RPMI7951 (cell line): ENCODE measurements at places on chromosomes 7 and 10. TPM values are rescaled to one million over a fixed set of nuclear protein-coding genes. Genes with fewer than 3 reads are reported as not detected.

The SLC18A3 gene
- total RNA-seq = not detected in 2 replicates

GRCh38 chr10:56679578-56679977 lies 318.5 kb upstream of the ZWINT start:
- DNase-seq = no peak

The AKR1D1 gene
- total RNA-seq = not detected in 2 replicates

The ABCA13 gene
- total RNA-seq = 0.10 and 0.48 TPM in 2 replicates

- no peak for DNase-seq
Observed at GRCh38 chr7:70267381-70268120, 669.3 kb downstream of the AUTS2 start.

The TMEM225B gene
- 0.72 TPM in 1 of 2 replicates, not detected in the other for total RNA-seq

GRCh38 chr7:133310232-133310862 lies 57.5 kb downstream of the EXOC4 start:
- no peak for DNase-seq

The REEP3 gene
- total RNA-seq = 57.6 and 62.0 TPM in 2 replicates

GRCh38 chr10:96236090-96236478 lies 35.3 kb downstream of the BLNK start:
- no peak for DNase-seq

DNA sequence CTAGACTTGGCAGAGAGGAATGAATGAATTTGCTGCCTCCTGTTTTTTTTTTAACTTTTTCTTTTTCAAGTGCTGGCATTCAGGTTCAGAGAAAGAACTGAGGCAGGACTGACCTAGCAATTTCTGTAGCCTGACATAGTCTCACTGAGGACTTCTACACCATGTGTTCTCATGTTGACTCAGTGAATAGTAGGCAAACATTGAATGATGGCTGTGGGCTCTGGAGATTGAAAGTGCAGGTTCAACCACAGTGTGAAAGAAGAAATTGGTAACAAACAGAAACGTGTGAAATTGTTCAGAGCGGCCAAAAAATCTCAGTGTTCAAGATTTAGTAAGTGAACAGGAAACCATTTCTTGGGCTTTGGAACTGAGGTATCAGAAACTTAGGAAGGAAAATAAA lies 322.4 kb upstream of the GHITM start:
- DNase-seq = no peak

GRCh38 chr10:61978965-61979364 lies 77.5 kb downstream of the ARID5B start:
- no peak for DNase-seq

GRCh38 chr10:60955957-60956425 lies 12.0 kb upstream of the RHOBTB1 start:
- DNase-seq = no peak

GRCh38 chr7:26065652-26066051 lies 86.3 kb upstream of the NFE2L3 start:
- no peak for DNase-seq

- no peak for DNase-seq
Observed at GRCh38 chr7:96718107-96719003, 8.7 kb upstream of the SEM1 start.

- no peak for DNase-seq
Observed at GRCh38 chr10:55024713-55025112, 223.7 kb upstream of the PCDH15 start.

DNA sequence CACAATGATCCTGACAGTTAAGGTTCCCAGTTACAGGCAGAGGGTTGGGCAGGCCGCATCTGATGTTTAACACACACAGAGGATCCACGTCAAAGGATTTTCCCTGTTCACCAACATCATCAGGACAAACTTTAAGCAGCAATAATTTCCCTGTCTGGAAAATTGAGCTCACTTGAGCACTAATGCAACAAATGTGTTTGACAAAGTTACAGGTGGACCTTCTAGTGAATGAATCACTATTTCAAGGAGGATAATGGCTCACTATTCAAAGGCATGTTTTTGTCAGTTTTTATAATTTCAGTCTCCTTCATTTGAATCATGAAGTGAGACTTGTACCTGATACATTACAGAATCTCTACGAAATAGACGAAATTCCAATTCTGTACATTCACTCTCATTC lies 127.3 kb downstream of the DIP2C start:
- DNase-seq = no peak

- no peak for DNase-seq
Observed at GRCh38 chr10:89134963-89135362, 72.2 kb downstream of the CH25H start.

The LMTK2 gene
- total RNA-seq = 4.7 and 5.1 TPM in 2 replicates

DNA sequence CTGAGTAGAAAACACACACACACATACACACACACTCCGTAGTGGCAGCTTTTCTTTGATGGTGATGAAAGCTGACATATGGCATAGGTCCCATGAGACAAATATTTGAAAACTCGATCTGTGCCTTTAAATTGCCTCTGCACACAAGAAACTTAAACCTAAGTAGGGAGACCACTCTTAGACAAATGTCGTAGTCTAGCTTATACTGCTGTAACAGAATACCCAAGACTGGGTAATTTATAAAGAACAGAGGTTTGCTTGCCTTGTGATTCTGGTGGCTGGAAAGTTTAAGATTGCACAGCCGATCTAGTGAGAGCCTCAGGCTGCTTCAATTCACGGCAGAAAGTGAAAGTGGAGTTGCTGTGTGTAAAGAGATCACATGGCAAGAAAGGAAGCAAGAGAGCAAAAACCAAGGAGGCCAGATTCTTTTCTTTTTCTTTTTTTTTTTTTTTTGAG lies 489.4 kb upstream of the SORCS1 start:
- peak; percentile 63 for DNase-seq

GRCh38 chr10:102120991-102121738 lies 997 bp upstream of the LDB1 start:
- peak; percentile 57 for DNase-seq

DNA sequence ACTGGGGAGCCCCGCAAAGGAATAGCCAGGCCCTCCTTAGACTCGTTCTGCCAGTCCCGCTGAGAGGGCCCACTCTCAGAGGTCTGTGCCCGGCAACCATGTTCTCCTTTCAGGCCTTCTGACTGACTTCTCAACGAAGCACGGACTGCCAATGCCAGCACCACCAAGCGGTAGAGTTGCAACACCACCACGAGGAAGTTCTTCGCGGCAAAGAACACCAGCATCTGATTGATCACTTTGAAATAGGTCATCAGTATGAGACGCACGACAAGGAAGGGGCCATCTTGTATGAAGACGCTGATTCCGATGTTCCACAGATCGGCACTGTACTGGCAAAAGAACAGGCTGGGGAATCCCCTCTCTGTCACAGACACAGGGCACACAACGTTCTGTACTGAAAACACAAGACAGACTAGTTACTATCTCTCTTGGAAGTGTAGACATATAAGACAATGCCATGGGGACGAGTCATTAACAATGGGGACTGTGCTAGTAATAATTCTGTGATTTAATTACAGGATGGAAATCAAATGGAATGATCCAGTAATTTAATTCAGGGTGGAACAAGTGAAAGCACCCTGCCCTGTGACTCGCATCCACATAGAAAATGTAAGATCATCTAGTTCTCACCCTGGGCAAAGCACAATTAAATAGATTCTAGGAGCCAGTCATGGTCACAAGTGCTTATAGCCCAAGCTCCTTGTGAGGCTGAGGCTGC lies 42.7 kb downstream of the TMEM26 start:
- no peak for DNase-seq

- no peak for DNase-seq
Observed at GRCh38 chr10:44713307-44713706, 197.8 kb upstream of the TMEM72 start.

- DNase-seq = peak; percentile 39
Observed at GRCh38 chr7:29858191-29858951, 52.1 kb downstream of the WIPF3 start.

The CPA4 gene
- 16.8 and 17.9 TPM in 2 replicates for total RNA-seq

DNA sequence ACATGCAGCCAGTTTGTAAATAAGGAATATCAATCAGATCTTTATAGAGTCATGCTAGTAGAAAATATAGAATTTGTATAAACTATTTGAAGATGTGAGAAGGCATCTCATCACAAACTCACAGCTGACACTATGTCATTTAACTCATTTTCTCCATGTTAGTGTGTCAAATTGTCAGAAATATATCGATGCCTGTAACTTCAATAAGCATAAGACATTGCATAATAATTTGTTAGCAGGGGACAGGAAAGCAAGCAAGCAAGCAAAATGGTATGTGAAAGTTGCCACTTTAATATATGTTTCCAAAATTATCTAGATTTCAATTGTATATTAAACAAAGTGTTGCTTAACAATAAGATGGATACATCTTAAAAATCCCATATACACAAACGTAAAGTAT lies 571.0 kb downstream of the ARL4A start:
- DNase-seq = no peak

DNA sequence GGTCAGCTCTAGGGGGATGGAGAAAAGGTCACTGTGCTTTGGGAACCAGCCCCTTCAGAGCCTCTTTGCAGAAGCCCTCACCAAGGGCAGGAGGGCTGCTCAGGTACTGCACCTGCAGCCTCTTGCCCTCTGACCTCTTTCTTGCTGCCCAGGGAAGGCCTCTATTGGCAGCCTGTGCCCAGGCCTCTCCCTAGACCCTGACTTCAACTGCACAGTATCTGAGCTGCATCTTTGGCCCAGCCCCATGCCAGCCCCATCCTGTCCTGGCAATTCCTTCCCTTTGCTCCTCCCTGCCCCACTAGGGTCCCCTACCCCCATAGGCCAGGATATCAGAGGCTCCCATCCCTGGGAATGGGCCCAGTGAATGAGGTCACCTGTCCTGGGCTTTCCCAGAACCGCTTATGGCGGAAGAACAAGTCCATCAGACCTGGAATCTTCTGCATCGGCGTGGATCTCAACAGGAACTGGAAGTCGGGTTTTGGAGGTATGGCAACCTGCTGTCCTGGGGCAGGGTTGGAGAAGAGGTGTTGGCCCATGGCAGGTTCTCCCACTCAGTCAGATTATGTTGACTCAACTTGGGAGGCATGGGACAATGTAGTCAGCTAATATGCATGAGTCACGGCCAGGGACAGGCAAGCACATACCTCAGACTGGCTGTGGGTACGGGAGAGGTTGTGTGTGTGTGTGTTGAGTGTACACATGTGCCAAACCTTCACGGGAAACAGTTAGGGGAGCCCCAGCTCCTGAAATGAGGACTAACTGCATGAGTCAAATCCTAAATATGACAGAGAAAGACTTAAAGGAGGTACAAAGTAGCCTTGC lies 17.1 kb upstream of the CPA1 start:
- DNase-seq = peak; percentile 97

GRCh38 chr10:72323108-72323749 lies 31.5 kb downstream of the DNAJB12 start:
- DNase-seq = no peak

DNA sequence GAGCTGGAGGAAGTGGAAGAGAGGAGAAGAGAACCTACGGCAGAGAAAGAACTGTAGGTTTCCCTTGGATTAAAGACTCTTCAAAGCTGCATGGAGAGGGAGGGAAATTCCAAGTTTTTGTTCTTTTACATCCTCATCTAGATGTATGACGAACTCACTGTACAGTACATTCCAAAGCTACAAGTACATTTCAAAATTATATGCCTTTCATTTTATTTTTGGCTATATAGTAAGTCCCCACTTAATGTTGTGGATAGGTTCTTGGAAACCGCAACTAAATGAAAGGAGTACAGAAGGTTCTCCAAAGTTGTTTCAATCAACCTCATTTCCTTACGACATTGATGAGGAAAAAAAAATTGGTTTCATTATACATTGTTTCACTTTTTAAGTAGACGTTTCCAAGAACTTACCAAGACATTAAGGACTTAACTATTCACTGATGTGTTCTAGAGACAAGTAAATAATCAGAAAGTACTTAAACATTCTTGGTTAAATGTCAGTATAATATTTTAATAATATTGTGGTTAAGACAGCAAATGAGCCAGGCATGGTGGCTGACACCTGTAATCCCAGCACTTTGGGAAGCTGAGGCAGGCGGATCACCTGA lies 16.1 kb upstream of the JMJD1C start:
- no peak for DNase-seq

GRCh38 chr10:61475449-61475873 lies 22.3 kb upstream of the TMEM26 start:
- peak; percentile 19 for DNase-seq

GRCh38 chr7:68938151-68938550 lies 660.1 kb upstream of the AUTS2 start:
- DNase-seq = no peak

The GIMAP5 gene
- total RNA-seq = 0.49 TPM in 1 of 2 replicates, not detected in the other

GRCh38 chr7:45085619-45086200 lies 3.1 kb downstream of the NACAD start:
- DNase-seq = no peak

GRCh38 chr10:126199221-126199998 lies 188.9 kb downstream of the ADAM12 start:
- peak; percentile 99 for DNase-seq

DNA sequence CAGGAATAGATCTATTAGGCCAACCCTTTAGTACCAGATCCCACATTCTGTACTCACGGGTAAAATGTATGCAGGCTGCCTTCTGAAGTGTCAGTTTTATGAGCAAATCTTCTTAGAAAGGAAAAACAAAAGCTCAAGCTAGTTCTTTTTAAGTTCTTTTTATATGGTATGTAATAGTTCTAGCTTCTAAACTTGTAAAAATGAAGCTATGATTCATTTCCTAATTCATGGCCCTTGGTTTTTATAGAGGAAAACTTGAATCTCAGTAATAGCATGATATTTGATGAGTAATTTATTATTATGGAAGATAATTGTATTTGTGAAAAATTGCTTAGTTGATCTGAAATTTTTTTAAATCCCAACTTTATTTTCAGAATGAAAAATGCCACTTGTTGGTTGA lies 54.3 kb downstream of the SLK start:
- no peak for DNase-seq

DNA sequence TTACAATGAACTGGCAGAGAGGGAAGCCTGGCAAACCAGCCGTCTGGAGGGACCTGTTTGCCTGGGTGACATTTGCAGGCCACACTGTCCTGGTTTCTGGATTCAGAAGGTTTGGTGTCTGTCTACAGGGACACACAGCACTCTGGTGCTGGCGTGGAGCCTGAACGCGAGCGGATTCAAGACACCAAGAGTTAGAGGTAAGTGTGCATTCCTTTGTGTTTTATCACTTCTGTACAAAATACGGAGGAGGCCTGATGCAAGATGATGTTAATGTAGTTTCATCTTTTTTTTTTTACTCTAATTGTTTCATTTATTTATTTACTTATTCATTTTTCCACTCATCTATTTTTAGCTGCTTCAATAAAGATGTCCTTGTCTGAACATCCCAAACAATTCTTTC lies 485.3 kb upstream of the ADARB2 start:
- DNase-seq = peak; percentile 51

DNA sequence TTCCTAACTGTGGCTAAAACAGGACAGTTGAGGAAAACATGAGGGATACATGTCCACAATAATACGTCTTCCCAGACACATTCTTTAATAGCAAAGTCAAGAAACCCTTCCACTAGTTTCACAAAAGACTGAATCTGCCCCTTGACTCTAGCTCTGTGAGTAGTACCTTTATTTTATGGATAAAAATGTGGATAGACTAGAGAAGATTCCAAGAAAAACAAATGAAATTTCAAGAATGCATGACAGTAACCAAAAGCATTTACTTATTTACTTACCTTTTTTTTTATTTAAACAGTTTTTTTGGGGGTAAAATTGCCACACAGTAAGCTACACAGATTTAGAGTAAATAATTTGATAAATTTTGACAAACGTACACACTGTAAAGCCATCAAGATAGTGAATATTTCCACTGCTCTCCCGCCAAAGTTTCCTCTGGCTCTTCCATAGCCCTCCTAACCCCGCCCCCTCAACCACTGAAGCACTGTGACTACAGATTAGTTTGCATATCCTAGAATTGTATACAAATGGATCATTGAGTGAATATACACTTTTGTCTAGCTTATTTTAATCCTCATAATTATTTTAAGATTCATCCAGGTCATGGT lies 420.4 kb upstream of the ZMIZ1 start:
- no peak for DNase-seq

The OR6V1 gene
- not detected in 2 replicates for total RNA-seq
